ENCODE measurements at places on chromosomes 3 and 15.

- DNase-seq: no peak
These were observed 104.5 kb downstream of the ADCY5 start for GRCh38 chr3:123344175-123344906.

GRCh38 chr3:48157950-48158376 lies 30.3 kb downstream of the CDC25A start:
- no peak for DNase-seq

- DNase-seq: peak; percentile 38
These were observed 523 bp downstream of the HDAC11 start for GRCh38 chr3:13480340-13481318.

- DNase-seq: no peak
These were observed 33.3 kb downstream of the PEAK1 start for GRCh38 chr15:77386626-77387025.

- no peak for DNase-seq
These were observed 3.9 kb downstream of the FOXL2 start for GRCh38 chr3:138942861-138943623.

GRCh38 chr3:77186728-77187127 lies 146.8 kb downstream of the ROBO2 start:
- no peak for DNase-seq

- DNase-seq: no peak
These were observed 100.4 kb downstream of the PCCB start for GRCh38 chr3:136350557-136350956.

DNA sequence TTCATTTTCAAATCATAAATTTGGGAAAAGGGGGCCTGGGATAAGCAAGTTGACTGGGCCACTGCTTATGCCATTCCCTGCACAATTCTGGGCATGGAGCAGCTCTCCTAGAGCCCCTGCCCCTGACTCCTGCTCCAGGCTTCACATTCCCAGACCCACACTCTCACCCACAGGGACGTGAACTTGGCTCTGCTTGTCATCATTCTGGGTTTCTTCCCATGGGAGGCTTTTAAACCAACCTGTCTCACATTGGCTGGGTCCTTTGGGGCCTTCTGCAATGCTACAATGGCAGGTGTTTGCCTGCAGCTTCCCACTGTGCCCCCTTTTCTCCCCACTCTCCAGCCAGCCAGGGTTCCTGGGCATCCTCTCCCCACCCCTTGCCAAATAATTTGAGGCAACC lies 49.1 kb downstream of the CYP19A1 start:
- no peak for DNase-seq

- no peak for DNase-seq
These were observed 583 bp downstream of the EAF1 start for GRCh38 chr3:15427981-15428380.

- no peak for DNase-seq
These were observed 1.6 kb upstream of the KY start for GRCh38 chr3:134652409-134652831.

DNA sequence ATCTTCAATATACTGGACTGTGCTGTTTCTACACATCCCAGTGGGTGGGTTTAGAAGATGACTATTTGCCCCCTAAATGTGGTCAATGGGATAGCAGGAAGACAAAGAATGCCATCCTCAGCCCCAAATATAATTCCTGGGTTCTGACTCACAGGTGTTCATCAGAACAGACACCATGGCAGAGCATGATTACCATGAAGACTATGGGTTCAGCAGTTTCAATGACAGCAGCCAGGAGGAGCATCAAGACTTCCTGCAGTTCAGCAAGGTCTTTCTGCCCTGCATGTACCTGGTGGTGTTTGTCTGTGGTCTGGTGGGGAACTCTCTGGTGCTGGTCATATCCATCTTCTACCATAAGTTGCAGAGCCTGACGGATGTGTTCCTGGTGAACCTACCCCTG lies 3.0 kb downstream of the CXCR6 start:
- no peak for DNase-seq

DNA sequence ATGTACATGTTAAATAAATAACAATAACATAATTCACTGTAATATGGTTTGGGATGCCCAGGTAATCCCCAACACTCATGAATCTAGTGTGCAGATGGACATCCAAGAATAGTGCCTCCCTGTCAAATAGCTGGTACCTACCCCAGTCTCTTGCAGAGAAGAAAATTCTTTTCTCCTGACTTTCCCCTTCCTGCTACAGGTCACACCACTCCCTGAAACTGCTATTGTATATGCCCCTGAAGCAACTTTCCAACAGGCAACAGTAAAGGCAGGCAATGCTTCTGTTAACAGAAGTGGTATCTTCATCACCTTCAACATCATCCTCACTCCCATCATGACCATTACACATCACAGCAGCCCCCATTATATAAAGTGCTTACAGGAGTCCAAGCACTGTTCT lies 431.6 kb downstream of the MAGI1 start:
- no peak for DNase-seq

GRCh38 chr3:30113906-30114305 lies 492.5 kb upstream of the TGFBR2 start:
- DNase-seq: no peak

DNA sequence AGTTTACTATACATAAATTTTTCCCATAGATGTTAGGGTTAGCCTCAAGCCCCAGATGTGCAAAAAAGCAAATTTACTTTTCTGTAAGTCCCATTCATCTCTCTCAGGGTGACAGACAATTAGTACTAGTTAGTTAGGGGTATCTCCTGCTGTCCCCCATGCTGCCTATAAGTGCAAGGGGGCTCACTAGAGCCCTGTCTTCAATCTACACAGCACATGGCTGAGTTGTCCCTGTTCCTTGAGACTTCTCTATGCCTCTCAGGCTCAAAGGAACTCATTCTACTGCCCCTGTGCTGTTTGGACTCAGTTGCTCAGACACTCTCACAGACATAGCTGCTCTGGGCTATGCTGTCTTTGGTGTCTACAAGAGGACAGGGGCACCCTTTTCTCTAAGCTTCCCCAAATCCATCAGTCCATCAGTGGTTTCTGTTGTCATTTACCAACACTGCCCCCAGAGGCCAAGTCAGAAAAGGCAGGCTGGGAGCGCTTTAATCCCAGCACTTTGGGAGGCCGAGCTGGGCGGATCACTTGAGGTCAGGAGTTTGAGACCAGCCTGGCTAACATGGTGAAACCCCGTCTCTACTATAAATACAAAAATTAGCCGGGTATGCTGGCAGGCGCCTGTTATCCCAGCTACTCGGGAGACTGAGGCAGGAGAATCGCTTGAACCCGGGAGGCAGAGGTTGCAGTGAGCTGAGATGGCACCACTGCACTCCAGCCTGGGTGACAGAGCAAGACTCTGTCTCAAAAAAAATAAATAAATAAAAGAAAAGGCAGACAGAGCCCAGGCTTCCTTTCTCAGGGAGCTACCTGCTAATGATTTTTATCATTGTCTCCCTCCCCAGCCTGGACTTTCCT lies 31.4 kb upstream of the PRTG start:
- peak; percentile 13 for DNase-seq

DNA sequence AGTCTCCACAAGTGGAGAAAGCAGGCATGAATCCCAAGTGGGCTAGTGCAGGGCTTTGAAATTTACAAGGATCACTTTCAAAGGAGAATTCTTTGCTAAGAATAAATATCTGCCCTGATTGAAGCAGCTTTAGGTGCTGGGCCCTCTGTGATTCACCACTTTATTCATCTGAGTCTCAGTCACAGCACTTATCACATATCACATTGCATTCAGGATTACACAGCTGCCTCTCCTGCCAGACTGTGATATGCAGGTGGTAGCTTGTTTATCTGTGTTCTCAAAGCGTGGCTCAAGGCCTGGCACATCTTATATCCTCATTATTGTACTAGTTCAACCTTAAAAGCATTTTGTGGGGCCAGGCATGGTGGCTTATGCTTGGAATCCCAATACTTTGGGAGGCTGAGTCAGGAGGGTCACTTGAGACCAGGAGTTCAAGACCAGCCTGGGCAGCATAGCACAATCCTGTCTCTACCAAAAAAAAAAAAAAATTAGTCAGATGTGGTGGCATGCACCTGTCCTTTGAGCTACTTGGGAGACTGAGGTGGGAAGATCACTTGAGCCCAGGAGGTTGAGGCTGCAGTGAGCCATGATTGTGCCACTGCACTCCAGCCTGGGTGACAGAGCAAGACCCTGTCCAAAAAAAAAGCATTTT lies 156.9 kb upstream of the EIF1B start:
- DNase-seq: no peak

GRCh38 chr3:119585856-119586570 lies 6.7 kb downstream of the ADPRH start:
- no peak for DNase-seq

DNA sequence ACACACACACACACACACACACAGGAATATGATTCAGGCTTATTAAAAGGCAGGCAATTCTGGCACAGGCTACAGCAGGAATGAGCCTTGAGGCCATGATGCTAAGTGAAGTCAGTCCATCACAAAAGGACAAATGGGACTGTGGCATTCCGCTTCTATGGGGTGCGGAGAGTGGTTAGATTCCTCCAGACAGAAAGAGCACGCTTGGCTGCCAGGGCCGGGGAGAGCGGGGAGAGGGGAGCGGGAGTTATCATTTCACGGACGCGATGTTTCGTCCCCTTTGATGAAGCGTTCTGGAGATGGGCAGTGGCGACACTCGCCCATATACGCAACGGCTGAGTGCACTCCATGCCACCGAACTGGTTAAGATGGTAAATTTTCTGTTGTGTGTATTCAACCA lies 58.5 kb upstream of the FAM174B start:
- DNase-seq: no peak

- no peak for DNase-seq
These were observed 54.3 kb downstream of the IL20RB start for GRCh38 chr3:137012097-137012501.

- no peak for DNase-seq
These were observed 54.8 kb downstream of the MAGEF1 start for GRCh38 chr3:184656829-184657681.

GRCh38 chr3:107598926-107599771 lies 76.4 kb downstream of the BBX start:
- DNase-seq: peak; percentile 12

- DNase-seq: no peak
These were observed 45.6 kb downstream of the TNFAIP8L3 start for GRCh38 chr15:51049081-51049480.
